ENCODE measurements at places on chromosomes 5 and 9.
A peak's percentile ranks its signal among the peaks of the same experiment; 100 is the strongest.

DNA sequence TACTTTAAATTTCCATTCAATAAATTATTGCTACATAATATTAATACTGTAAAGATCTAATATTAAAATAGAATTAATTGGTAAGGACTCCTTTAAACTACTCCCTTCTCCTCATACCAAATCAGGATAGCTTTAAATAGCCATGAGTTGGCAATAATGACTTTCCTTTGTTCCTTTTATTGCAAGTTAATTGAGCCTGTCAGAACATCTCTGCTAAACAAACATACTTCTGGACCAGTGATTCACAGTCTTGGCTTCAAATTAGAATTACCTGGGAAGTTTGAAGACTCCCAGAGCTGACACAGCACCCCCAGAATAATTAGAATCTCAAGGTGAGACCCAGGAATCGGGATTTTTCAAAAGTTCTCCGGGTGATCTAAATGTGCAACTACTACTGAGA lies 18.7 kb downstream of the C5orf58 start:
- DNase-seq: no peak

DNA sequence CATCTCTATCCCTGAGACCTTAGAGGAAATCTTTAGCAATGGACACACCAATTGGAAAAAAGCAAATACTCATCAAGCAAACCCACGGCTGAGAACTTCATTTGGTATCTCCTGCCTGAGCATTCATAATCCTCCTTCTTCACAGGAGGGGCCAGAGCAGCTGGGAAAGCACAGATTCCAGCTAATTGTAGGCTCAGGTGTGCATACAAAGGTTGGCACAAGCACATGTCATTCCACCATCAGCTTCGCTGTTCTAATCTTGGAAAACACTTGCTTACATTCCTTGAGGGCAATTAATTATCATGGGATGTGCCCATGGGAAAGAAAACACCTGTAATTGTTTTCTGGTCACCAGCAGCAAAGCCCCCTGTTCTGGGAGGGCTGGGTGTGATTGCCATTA lies 376.6 kb downstream of the SPOCK1 start:
- no peak for DNase-seq

DNA sequence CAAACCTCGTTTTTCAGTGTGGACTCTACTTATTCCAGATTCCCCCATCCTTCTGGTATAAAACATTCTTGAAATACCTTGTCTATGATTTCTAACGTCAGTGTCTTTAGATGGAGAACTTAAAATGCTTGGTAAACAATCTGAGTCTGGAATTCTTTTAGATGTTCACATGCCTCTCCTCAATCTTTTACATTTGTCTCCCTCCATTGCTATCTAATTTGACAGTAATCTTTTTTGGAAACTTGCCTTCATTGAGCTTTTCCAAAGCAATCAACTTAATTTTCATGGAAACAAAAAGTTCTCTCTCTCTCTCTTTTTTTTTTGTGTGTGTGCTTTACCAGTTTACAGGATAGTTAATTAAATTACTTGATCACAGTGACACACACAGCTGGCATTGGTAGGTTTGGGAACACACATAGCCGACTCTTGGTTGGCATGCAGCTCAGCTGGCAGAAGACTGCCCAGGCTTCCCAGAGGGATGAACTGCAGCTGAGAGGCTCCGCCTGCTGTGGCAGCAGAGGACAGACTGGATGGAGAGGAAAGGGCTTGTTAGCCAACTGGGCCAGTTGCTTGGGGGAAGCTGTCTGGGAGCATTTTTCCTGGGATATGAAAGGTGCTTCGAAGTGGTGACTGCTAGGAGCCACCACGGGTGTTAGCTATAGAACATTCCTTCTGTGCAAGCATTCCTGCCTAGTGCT lies 271.3 kb downstream of the ZSWIM6 start:
- DNase-seq: no peak

GRCh38 chr9:93020151-93020550 lies 38.4 kb upstream of the SUSD3 start:
- no peak for DNase-seq

DNA sequence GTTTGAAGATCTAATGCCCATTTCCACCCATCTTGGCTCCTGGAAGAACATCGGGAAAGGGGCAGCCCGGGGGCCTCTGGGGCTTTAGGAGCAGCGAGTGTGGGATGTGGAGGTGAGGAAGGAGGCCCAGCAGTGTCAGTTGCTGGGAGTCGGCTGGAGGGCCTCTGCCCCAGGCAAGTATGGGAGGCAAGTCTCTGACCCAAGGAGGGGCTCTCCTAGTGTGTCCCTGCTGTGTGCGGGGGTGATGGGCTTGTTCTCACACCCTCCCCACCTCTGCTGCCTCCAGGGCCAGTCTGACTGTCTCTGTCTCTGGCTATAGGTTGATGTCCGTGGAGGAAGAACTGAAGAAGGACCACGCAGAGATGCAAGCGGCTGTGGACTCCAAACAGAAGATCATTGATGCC lies 129.7 kb downstream of the DAB2IP start:
- no peak for DNase-seq

GRCh38 chr9:105531530-105531929 lies 26.4 kb upstream of the FKTN start:
- DNase-seq: no peak

- peak; percentile 81 for DNase-seq
Observed at GRCh38 chr5:14901462-14902051, 30.0 kb upstream of the ANKH start.

GRCh38 chr9:133701981-133702797 lies 36.0 kb downstream of the SARDH start:
- no peak for DNase-seq

DNA sequence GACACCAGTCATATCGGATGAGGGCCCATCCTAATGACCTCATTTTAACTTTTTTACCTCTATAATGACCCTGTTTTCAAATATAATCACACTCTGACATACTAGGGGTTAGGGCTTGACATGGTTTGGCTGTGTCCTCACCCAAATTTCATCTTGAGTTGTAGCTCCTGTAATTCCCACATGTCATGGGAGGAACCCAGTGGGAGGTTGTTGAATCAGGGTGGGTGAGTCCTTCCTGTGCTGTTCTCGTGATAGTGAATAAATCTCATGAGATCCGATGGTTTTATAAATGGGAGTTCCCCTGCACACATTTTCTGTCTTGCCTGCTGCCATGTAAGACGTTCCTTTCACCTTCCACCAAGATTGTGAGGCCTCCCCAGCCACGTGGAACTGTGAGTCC lies 71.8 kb downstream of the THBS4 start:
- no peak for DNase-seq

DNA sequence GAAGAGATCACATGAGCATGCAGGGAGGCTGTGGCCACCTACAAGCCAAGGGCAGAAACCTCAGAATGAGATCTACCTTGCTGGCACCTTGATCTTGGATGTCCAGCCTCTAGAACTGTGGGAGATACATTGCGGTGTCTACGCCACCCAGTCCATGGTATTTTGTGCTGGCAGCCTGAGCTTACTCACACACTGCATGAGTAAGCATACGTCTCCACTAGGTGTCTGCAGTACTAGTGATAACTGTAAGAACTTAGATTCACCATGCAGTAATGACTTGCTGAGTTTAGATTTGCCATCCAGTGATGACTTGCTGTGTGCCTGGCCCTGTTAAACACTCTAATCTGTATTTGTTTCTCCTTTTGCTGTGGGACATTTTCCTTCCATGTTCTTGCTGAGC lies 417.7 kb downstream of the GADD45G start:
- DNase-seq: no peak

DNA sequence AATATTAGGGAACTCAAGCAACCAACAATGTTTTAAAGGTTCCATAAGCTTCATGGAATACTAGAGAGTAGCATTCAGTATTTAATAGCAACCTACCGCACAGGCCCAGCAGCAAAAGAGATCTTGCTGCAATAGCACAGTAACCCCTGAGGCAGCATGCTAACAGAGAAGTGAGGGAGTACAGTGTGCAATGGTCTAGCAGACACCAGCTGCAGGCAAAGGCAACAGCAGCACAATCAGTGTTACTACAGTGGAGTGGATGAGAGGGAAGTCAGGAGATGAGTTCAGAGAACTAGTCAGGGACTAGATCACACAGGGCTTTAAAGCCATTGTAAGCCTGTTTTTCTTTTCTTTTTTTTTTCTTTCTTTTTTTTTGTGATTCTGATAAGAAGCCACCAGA lies 2.8 kb downstream of the TICAM2 start:
- no peak for DNase-seq

DNA sequence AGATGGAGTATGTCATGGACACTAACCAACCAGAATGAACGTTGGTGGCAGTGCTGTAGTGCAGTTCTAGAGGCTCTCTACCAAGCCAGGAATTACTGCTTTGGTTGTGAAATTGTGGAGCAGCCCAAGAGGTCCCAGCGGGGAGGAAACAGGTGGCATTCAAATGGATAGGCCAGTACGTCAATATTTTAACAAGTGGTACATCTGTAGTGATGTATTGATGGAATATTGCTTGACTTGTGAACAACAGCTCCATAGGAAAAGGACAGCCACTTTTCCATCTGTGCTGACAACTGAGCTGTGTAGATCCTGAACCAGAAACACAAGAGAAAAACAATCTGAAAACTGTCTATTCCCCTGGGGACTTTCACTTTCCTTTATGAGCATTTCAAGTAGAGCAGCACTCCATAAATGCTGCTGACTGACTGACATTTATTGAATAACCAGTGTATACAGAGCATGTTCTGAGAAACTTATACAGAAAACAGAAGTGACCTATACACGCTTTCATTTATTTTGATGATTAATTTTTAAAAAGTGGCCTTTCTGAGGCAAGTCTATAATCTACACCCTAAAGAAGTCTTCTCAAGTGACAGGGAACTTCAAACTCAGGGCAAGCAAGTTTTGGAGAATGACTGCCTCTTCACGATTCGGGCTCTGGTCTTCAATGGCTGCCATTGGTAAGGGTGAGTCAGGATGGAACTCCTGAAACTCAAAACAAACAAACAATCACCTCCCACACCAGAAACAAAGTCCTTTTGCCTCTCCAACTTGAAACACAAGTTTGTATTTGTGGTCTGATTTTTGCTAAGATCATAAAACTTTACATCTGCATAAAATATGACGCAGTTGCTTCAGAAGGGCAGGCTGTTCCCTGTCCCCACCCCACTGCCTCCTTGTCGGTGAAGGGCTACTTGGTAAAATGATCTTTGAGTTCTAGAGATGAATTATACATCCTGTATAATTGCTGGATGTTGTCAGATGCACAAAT lies 362.4 kb downstream of the NDUFS4 start:
- no peak for DNase-seq

GRCh38 chr5:33588654-33589372 lies 148.0 kb downstream of the TARS1 start:
- DNase-seq: no peak

- no peak for DNase-seq
Observed at GRCh38 chr9:117521293-117521692, 106.4 kb upstream of the ASTN2 start.

GRCh38 chr5:18037718-18038117 lies 403.5 kb downstream of the TAF11L14 start:
- DNase-seq: no peak

GRCh38 chr5:136457390-136458013 lies 92.2 kb upstream of the TRPC7 start:
- no peak for DNase-seq

GRCh38 chr5:50665091-50665490 lies 1.3 kb upstream of the PARP8 start:
- no peak for DNase-seq

- no peak for DNase-seq
Observed at GRCh38 chr9:123465304-123465703, 109.3 kb downstream of the CRB2 start.

DNA sequence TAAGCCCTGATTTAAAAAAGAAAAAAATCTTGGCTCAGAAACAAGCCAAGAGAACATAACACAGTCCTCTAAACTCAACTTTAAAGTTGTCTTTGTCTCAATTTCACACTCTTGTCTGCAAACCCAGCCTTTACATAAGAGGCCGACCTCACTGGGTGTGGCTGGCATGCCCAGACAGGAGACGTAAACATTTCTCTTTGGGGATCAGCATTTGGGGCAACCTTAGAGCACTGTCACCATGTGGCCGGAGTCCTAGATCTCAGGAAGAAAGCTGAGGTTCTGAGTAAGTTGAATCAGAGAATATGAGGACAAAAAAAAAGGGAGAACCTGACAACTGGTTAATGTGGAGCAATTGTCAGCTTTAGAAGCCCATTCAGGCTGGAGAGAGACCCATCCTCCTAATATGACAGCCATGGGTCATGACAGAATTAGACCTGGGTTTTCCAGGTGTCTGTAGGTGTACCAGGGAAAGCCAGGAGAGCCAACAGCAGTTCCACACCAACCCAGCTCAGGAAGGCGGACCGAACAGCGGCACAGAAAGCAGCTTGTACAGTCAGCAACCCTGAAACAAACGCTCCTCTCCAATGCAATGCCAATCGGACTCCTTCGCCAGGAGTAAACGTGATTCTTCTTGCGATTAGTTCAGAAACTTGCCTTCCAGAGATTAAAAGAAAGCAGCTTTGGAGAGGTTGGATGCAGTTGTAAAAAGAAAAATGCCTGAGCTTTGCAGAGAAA lies 97.9 kb upstream of the MAP3K1 start:
- no peak for DNase-seq

DNA sequence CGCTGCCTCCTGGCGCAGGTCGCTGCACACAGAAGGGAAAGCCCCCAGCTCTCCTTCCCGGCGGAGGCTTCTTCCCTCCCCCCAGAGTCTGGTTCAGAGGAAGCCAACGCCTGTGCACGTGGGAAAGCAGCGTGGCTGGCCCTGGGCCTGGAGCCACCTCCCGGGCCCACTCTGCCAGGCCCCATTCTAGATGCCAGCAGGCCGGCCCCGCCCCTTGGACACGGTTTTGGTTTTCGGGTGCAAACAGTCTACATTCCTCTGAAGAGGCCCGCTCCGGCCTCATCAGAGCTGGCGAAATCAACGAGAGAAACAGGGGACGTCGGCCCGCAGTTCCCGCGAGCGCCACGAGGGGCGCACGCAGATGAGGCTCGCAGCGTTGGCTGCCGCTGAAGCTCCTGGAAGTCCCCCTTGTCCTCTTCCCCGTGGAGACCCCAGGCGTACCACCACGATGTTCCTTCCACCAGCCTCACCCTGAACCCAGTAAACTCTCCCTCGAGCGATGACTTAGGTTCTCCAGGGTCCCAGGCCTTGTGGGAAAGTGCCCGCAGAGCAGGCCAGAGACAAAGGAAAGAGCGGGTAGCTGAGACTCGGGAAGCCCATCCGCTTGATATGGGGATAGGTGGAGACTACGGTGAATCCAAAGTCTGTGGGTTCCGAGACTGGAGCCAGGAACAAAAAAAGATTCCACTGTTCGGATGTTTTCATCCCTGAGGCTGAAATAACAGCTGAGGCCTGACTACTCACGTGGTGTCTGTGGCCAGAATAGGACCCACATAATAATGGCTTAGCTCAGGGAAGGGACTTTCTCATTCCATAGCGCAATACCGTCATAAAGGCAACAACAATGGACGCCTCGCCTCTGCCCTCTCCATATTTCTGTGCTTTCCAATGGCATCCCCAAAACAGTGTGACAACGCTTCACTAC lies 64.2 kb downstream of the KLF4 start:
- no peak for DNase-seq

DNA sequence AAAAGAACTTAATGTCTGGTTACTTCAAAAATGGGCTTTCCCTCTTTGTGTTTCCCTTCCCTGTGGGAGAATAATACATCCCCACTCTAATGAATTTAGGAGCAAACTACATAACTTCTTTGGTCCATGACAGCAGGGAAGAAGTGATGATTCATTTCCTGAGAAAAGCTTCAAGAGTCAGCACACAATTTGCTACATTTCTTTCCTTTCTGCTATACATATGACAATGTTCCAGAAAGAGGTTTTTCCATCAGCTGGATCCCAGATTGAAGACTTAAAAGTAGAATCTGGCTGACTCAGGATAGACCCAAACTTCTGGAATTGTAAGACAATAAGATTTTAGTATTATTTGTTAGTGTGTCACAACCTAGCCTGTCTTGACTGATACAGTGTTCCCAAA lies 126.1 kb downstream of the DRD1 start:
- no peak for DNase-seq

- no peak for DNase-seq
Observed at GRCh38 chr5:16585041-16585667, 31.6 kb downstream of the RETREG1 start.

All from AG04450 (cell line).